ENCODE measurements at places on chromosomes 16 and 17.
A peak's percentile ranks its signal among the peaks of the same experiment; 100 is the strongest.

- DNase-seq: no peak
Measured at GRCh38 chr17:64538508-64539130, 31.8 kb downstream of the CEP95 start.

DNA sequence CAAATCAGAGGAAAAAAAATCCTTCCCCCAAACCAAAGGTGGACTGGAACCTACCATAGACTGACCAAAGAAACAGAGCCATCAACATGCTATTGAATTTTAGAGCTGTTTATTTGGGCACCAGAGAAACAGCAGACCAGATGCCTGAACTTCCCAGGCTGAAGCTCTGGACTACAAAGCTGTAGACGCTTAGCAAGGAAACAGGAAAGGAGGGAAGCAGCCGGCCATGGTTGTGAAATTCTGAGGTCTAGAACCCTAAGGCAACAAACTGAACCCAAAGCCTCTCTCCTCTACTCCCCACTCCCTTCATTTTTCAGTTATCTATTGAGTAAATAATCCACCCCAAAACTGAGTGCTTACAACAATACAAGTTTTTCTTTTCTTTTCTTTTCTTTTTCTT lies 45.4 kb upstream of the MEIOC start:
- no peak for DNase-seq

- no peak for DNase-seq
Measured at GRCh38 chr17:74963656-74964055, 8.9 kb downstream of the HID1 start.

DNA sequence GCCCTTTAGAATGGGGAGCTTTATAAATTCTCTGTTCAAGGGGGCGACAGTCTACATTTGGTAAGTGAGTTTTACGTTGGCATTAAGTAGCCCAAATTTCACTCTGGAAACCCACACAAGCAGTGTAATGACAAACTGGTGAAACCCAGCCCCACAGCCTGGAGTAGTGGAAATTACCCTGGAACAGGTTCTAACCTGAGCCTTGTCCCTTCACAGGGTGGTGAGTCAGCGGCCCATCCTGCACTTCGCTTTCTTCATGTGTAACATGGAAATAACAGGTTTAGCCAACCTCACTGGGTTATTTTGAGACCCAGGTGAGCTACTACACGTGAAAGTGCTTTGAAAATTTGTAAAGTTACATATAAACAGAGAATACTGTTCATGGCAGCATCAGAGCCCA lies 3.5 kb upstream of the TLCD3A start:
- no peak for DNase-seq

DNA sequence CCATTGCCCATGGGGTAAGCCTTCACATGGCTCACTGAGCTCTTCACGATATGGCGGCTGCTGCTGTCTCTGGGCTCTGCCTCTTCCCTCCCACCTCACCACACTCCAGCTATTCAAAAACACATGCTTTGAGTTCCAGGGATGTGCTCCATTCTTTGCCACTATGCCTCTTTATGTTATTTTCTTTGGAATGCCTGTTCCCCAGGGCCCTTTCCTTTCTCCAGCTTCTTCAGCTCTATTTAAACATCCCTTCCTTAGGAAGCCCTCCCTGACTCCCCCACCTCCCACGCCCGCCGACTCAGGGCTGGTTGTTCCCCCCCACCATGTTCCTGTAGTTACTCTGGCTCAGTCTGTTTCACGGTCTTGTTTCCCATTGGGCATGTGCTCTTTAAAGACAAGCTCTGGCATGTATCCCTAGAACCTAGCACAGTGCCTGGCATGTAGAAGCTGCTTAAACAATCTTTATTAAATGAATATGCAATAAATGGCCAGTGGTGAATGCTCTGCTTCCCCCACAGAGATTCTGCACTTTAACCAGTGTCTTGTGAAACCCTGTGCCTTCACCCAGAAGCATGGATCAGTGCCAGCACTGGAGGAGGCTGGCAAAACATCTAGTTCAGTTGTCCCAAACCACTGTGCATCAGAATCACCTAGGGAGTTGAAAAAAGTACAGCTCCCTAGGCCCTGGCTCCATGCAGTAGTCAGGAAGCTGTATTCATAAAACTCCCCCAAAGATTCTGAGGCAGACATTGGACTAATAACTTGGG lies 6.9 kb downstream of the MYCBPAP start:
- DNase-seq: no peak

GRCh38 chr17:58360296-58361063 lies 8.5 kb upstream of the SUPT4H1 start:
- DNase-seq: no peak

DNA sequence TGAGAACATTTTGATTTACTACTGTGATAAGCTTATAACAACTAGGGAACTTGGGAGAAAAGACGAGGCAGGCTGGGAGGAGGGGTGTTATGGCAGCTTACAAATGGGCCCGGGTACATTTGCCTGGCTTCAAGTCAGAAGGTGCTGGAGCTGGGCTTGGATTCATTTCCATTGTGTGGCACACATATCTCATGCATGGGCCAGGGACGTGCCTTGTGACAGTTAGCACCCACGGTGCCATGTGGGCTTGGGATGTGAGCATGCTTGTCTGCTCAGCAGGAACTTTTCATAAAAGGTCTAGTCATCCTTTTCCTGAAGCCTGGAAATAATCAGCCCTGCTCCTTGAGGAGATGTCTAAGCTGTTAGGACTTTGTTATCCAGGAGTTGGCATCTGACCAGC lies 572.2 kb downstream of the CDH13 start:
- no peak for DNase-seq

DNA sequence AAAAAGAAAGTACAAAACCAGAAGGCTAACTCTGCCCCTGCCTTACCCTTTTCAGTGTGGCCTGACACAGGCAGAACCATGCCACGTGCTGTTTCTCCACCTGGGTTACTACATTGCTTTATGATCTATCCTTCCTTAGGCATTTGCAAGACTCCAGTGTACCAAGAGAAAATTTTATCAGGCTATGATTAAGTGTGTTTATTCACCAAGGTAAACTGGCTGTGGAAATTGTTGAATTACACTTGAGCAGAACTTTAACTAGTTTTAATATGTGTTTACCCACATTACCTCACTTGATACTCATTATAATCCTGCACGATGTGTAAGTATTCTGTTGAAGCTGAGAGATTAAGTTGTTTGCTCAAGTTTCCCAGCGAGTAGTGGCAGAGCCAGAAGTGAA lies 129.7 kb upstream of the MYOCD start:
- no peak for DNase-seq

DNA sequence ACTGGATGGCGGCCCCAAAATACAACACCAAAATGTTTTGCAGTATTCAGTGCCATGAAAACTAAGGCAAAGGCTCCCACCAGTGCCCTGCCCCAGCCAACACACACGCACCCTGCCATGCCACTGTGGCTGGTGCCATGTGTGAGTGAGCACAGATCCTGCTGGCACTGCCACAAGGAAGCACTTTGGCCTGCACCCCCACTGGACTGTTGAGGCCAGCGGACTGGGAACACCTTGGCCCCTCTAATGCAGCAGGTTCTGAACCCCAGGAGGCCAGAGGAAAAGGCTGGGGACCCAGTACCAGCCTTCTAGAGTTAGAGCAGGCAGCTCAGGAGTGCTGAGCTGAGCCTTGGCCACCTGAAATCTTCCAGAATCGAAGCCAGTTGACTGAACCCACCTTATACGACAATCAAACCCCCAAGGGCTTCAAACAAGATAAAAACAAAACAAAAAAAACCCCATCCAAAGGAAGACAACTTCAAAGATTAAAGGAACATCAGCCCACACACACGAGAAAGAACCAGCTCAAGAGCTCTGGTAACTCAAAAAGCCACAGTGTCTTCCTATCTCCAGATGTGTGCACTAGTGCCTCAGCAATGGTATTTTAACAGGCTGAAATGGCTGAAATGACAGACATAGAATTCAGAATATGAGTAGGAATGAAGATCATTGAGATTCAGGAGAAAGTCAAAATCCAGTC lies 21.5 kb downstream of the NLRP1 start:
- DNase-seq: no peak

- no peak for DNase-seq
Measured at GRCh38 chr16:10308305-10309193, 77.3 kb upstream of the ATF7IP2 start.

DNA sequence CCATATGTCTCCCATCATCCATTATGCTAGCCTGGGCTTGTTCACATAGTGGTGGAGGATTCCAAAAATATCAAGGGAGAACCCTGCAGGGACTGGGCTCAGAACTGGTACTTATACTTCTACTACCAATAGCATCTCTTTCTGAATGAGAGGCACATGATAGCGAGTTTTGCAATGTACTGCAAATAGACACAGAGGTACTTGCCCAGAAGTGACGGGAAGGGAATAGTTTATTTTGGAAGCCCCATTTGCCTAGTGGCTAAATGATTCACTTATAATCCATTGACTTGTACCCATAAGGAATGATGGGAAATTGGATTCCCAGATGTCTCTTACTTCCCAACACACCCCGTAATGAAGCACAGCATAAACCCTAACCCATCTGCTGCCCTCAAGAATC lies 124.8 kb upstream of the ERCC4 start:
- no peak for DNase-seq

DNA sequence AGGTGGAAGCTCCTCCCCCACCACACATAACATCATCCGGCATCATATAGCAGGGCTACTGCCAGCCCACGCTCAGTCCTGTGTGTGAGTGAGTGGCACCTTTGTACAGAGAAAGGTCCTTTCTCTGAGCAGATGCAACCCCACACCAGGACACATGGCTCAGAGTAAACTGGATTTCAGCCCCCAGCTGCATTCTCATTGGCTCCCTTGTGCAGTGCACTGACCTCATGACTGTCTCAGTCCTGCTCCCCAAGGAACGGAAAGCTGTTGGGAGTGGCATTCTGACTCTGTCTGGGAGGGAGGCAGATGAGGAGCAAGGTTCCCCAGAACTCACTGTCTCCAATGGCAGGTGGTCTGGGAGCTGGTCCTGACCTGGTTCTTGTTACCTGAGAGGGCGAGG lies 244.1 kb downstream of the PHKB start:
- DNase-seq: no peak

DNA sequence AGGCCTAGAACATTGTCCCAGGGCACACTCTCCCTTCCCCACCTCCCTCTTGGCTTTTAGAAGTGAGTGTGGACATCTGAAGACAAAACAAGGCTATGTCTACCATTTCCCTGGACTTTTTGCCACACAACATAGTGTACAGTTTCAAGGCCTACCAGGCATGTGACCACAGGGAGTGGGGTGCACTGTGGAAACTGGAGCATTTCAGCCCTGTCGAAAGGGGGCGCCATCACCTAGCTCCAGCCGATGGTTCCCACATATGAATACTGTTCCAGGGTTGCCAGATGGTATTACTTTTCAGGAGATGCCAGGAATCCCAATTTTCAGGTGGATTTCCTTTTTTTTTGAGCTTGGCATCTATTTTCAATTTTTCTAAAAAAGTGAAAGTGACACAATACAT lies 140.7 kb downstream of the KATNIP start:
- no peak for DNase-seq

- DNase-seq: peak; percentile 79
Measured at GRCh38 chr16:89721546-89722391, 432 bp downstream of the ZNF276 start.

GRCh38 chr17:56594320-56595107 lies 1.0 kb downstream of the NOG start:
- DNase-seq: no peak

- no peak for DNase-seq
Measured at GRCh38 chr16:31464348-31464769, 5.1 kb downstream of the ARMC5 start.

- DNase-seq: no peak
Measured at GRCh38 chr16:21224800-21225199, 8.7 kb upstream of the ANKS4B start.

DNA sequence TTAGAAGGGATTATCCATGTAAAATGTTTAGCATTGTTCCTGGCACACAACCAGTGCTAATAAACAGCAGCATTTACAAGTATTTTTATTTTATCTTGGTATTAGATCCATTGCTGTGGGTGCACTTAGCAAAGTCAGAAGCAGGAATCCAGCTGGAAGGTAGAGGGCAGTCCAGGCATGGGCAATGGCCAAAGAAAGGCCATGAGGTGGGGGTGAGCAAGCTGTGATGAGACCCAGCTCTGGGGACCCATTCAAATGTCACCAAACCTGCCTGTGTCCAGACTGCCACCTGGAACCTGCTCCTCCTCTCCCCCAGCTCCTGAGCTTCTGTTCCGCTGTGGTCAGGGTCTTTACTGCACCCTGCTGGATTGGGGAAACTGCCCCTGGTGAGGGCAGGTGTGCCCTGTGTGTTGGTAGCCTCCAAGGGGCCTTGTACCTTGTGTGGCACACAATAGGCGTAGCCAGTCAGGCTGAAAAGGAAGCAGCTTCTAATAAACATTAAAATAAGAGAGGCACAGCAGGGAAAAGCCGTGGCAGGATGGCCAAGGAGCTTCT lies 118.0 kb upstream of the CRHR1 start:
- DNase-seq: no peak

DNA sequence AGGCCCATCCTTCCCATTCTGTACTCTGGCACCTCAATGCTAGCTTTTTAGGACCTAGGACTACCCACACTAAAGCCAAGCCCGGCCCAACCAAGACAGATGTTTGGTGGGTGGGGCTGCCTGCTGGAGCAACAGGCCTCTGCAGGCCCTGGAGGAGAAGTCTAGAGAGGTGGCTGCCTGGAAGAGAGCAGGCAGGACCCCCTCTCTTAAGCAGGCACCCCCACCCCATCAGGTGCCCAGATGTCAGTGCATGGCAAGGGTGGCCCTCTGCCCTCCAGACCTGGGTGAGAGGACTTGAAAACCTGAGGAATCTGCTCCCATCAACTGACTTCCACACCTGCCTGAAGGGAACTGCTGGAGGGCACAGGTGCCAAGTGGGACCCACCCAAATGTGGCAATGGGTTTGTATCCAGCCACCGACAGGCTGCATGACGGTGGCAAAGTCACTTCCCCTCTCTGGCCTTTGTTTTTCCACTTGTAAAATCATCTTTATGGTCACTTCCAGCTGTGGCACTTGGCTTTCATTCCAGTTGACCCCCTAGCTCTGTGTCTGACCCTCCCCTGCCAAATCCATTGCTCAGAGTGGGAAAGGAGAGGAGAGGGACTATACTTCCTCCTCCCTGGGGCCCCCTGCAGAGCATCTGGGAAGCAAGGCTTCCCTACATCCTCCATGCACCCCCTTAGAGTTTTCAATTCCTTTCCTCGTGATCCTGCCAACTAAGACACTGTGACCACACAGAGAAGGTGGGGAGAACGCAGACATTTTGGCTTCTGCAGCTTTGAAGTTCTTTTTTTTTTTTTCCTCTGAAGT lies 1.7 kb upstream of the STAT5A start:
- DNase-seq: no peak

DNA sequence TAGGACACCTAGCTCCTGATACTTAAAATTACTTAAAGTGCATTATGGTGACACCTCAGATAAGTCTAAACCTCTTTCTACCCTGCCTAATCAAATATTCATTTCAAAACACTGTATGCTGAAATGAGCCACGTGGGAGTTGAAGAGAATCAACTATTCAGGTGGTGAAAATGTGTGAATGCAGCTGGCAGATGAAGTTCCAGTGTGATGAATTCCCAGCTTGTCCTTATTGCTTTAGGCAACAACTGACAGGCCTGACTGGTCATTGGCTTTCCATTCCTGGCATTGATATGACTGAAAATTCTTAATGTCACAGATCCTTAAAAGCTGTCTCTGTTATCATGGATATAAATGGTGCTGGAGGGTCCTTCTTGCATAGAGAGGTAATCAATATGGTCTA lies 301.9 kb upstream of the TBX2 start:
- DNase-seq: no peak

GRCh38 chr17:13362341-13363122 lies 239.2 kb downstream of the HS3ST3A1 start:
- no peak for DNase-seq
